ENCODE measurements at places on chromosomes 4 and X. TPM values are rescaled to one million over a fixed set of nuclear protein-coding genes. Genes with fewer than 3 reads are reported as not detected.
A peak's percentile ranks its signal among the peaks of the same experiment; 100 is the strongest.

The GRIA3 gene
- 0.22 TPM for polyA plus RNA-seq

The XAGE1B gene
- polyA plus RNA-seq: not detected

The PWWP3B gene
- polyA plus RNA-seq: not detected

The AFM gene
- not detected for polyA plus RNA-seq

The FRAS1 gene
- not detected for polyA plus RNA-seq

The PPEF2 gene
- not detected for polyA plus RNA-seq

The PDE6B gene
- polyA plus RNA-seq: 1.8 TPM

The NAA11 gene
- polyA plus RNA-seq: not detected

The CCNA2 gene
- 22.6 TPM for polyA plus RNA-seq

The FAM114A1 gene
- 18.6 TPM for polyA plus RNA-seq

The MAGEA11 gene
- polyA plus RNA-seq: not detected

- DNase-seq: no peak
Observed at GRCh38 chr4:90122355-90122748, 4.8 kb upstream of the CCSER1 start.

DNA sequence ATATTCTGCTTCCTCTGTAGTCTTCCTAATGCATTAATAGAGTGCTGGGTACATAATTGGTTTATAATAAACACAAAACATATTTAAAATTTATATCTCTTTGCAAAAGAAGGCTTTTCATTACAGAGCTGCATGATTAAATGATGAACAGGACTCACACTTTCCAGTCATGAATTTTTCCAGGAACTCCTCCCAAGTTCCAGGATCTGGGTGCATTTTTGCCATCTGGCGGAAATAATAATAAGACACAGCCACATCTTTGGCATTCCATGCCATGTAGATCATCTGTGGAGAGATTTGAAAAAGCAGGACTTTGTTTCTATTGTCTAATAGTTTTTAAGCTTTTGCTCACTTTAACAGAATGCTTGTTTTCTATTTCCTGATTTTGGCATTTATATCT is 40.2 kb upstream of the SULT1B1 start:
- DNase-seq: no peak

- DNase-seq: no peak
Observed at GRCh38 chr4:140095694-140096482, 58.1 kb downstream of the MAML3 start.

- DNase-seq: no peak
Observed at GRCh38 chrX:49111791-49112190, 11.7 kb downstream of the GPKOW start.

GRCh38 chr4:122710434-122711308 is 21.8 kb upstream of the BBS12 start:
- DNase-seq: no peak

- DNase-seq: no peak
Observed at GRCh38 chr4:82467471-82467870, 37.1 kb downstream of the ENOPH1 start.

DNA sequence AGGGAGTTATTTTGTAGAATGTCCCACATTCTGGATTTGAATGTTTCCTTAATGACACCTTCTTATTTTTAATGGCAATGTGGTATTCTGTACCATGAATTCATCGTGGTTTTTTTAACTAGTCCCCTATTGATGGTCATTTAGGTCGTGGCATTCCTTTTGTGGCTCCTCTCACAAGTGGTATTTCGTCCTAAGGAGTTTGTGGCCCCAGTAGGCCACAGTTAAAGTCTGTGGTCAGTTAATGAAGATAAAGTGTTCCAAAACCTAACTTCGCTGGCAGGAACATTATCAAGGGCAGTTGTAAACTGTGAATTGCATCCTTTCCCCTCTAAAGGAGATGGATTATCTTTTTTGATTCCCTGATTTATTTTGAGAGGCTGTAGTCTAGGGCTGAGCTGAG is 133.2 kb downstream of the TMEM164 start:
- DNase-seq: no peak

GRCh38 chrX:44903830-44904530 is 31.0 kb downstream of the KDM6A start:
- DNase-seq: no peak

DNA sequence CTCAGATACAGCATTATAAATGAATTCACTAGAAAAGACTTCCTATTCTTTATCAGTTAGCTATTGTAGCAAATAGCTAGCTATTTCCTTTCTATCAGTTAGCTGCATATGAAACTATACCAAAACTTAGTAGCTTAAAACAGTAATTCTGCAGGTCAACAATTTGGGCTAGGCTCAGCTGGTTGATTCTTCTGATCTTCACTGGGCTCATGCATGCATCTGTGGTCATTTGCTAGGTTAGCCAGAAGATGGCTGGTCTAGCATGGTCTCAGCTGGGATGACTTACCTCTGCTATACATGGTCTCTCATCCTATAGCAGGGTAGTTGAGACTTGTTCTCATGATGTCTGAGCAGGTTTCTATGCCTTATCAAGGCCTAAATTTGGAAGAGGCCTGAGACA is 147.4 kb downstream of the CENPC start:
- DNase-seq: no peak

- DNase-seq: no peak
Observed at GRCh38 chr4:151004222-151004621, 10.9 kb downstream of the LRBA start.

- no peak for DNase-seq
Observed at GRCh38 chr4:85778632-85779131, 303.7 kb downstream of the ARHGAP24 start.

DNA sequence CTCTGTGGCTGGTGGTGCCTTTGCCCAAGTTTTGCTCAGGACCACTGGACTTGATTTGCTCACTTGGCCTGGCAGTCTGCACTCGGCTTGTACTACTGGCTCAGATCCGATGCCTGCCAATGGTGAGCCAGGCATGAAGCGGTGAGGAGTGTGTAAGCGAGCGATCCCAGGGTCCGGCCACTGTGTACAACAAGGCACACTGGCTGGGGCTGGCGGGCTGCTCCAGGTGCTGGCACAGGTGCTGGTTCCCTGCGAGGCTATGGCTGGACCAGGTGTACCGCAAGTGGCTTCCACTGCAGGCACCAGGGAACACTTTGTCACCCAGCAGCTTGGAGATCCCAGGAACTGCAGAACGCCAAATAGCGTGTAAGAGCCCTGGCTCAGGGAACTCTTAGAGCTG is 329.7 kb downstream of the CCSER1 start:
- DNase-seq: no peak

DNA sequence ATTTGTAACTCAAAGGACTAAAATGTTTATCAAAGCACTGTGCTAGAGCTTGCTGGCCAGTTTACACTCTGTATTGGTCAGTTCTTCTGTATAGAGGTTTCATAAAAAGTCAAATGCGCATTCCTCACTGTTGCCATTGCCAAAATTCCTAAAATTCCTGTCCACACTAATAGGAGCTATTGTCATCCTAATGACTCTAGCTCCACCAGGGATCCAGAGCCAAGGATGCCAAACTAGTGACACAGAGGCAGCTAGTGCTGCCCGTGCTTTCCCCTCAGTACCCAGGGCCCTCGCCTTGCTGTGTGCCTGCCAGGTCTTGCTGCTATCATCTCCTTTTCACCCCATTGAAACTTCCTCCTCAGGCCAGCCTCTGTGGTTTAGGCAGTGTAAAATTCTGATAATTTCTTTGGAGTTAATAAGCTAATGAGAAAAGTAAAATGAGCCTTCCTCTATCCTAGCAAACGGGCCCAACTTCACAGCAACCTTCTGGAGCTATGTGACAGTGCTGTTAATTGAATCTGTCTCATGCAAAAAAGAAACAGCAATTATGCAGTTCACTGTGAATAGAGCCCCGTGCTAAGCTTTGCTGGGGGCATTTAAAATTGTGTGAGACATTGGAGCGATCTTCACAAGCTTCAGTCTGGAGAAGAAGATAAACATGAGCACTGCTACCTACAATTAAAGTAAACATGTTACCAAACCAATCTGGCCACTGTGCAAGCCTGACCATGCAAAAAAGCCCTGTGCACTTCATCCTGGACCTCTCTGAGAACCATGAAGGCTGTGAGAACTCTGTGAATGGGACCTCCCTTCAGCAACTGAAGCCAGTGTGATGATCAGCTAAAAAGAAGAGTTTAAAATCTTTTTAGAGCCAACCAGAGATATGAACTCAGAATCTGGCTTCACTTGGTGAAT is 43.1 kb upstream of the FGF2 start:
- no peak for DNase-seq

DNA sequence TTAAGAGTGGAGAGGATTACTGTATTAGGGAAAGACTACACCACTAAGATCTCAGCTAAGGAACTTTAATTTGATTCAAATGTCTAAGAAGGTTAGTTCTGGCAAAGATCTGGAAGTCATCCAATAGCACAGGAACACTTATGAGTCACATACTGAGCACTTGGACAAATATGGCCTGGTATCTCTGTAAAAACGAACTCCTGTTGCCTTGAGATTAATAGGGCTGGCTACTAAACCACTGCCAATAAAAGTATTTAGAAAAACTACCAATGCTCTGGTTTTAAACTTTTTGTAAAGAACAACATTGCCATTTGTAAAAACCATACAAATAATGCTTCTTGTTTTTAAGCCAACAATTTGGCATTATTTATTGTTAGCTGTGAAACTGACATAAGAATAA is 70.5 kb downstream of the SEC24D start:
- DNase-seq: peak; percentile 38

DNA sequence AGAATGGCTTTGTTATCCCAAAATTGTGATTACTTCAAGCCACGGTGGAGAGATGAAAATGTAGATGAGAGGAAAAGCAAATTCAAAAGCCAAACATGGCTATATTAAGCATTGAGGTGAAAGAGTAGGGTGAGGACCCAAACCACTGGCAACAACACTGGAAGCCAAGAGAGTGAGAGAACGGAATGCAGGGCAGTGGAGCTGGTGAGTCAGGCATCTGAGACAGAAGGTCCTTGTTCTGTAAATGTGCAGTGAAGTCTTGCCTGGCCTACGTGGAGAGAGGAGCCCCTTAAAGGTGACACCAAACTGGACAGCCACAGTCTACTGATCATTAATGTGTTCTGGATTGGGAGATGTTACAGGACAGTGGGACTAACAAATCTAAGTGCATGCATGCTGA is 22.8 kb upstream of the SEC24B start:
- no peak for DNase-seq

DNA sequence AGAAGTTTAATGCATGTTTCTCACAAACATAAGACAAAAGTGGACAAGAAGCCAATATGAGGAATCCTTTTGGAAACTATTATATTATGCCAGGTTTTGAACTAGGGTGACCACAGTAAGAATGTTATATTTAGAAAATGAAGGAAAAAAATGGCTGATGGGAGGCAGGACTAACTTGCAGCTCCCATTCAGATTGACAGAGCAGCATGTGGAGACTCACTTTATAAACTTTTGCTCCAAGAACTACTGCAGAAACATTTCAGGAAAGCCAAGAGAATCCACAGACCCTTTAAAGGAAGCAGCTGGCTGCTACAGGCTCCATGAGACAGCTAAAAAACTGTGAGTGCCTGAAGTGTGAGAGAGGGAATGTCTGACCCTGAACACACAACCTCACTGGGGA is 738.6 kb upstream of the GRIA3 start:
- no peak for DNase-seq
